Fibroblast of upper back skin (primary cell): ENCODE measurements at places on chromosomes 1 and 21.

- no peak for DNase-seq
Measured at GRCh38 chr1:181714428-181714827, 231.1 kb downstream of the CACNA1E start.

DNA sequence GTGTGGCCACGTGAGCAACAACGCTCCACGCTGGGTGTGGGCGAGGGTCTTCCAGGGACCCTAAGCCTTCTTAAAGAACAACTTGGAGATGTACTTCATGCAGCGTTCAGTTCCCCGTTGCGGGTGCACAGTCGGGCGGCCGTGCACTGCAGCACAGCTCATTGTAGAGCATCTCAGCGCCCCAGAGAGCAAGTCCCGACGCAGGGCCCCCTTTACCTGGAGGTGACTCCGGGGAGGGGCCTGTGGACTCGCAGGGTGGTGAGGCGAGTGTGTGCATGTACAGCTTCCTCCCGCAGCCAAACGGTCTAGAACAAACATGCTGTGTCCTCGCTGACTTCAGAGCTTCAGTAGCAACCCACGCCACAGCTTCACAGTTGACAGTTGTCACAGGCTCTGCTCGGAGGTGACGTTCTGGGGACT, 19.5 kb downstream of the RRP1 start:
- no peak for DNase-seq

GRCh38 chr1:219310181-219310728, 136.6 kb downstream of the LYPLAL1 start:
- DNase-seq, result no peak

DNA sequence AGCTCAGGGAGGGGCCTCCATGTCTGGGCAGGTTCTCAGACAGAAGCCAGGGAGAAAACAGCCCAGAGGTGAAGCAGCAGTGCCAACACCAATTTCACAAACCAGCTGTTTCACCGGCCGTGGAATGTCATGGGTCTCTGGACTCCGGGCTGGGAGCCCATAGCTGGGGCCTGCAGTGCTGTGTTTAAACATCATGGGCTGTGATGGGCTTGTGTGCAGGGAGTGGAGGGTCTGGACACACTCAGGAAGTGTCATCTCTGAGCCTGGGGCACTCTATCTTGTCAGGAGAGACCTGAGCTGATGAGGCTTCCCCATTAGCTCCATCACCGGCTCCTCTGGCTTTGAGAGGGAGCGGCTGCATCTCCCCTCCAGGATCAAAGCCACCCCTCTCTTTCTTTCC, 173.6 kb upstream of the IGSF21 start:
- no peak for DNase-seq

GRCh38 chr1:44613941-44614340, 60.3 kb downstream of the TMEM53 start:
- DNase-seq, result no peak

GRCh38 chr1:235820061-235820460, 46.6 kb downstream of the LYST start:
- DNase-seq, result no peak
